ENCODE measurements at places on chromosomes 3 and 15.

GRCh38 chr3:154122552-154122911, 1.3 kb downstream of the ARHGEF26 start:
- no peak for DNase-seq

DNA sequence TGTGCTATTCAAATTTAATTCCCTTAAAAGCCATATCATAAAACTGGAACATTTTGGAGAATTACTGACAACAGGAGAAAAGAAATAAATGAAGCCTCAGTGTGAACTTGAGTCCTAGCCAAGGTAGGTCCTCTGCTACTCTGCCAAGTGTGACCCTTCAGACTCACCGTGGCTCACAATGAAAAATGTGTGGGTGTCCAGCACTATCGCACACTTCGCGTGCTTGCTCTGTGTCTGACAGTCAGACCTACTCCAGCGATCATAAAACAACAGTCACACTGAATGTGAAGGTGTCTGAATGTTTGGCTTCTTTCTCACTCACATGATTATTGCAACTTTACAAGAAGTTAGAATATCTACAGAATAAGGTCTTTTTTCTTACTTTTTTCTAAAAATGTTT, 65.8 kb upstream of the TRA2B start:
- DNase-seq = no peak

- DNase-seq = no peak
These were observed 202.8 kb downstream of the PLCL2 start for GRCh38 chr3:17087509-17087908.

- peak; percentile 97 for DNase-seq
These were observed 43.8 kb downstream of the SPSB4 start for GRCh38 chr3:141094790-141095545.

- DNase-seq = peak; percentile 38
These were observed 65.8 kb upstream of the TNFAIP8L3 start for GRCh38 chr15:51160484-51160883.
